ENCODE measurements at places on chromosomes 5 and 9. TPM values are rescaled to one million over a fixed set of nuclear protein-coding genes. Genes with fewer than 3 reads are reported as not detected.
A peak's percentile ranks its signal among the peaks of the same experiment; 100 is the strongest.

- no peak for DNase-seq
These were observed 562.7 kb upstream of the DAP start for GRCh38 chr5:11323761-11324160.

DNA sequence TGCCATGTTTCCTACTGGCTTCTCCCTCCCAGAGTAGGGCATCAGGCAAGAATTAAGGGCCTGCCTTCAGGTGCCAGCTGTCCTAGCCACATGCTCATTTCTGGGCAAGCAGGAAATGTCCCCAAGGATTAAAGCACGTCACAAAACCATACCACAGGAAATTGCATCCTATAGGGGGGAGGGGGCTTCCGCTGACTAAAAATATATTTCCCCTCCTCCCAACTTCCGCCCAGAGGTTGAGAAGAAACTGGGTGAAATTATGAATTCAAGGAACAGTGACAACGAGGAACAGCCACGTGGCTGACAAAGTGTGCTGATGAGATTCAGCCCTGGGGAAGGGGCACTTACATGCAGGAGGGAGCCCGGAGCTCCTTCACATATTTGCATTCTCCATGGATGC lies 4.1 kb downstream of the HBEGF start:
- DNase-seq: peak; percentile 69

GRCh38 chr5:52799358-52799982 lies 11.8 kb downstream of the ITGA1 start:
- peak; percentile 51 for DNase-seq

CNTNAP3B gene
- total RNA-seq: not detected

- DNase-seq: no peak
These were observed 118.1 kb downstream of the TRIO start for GRCh38 chr5:14261235-14261634.

DNA sequence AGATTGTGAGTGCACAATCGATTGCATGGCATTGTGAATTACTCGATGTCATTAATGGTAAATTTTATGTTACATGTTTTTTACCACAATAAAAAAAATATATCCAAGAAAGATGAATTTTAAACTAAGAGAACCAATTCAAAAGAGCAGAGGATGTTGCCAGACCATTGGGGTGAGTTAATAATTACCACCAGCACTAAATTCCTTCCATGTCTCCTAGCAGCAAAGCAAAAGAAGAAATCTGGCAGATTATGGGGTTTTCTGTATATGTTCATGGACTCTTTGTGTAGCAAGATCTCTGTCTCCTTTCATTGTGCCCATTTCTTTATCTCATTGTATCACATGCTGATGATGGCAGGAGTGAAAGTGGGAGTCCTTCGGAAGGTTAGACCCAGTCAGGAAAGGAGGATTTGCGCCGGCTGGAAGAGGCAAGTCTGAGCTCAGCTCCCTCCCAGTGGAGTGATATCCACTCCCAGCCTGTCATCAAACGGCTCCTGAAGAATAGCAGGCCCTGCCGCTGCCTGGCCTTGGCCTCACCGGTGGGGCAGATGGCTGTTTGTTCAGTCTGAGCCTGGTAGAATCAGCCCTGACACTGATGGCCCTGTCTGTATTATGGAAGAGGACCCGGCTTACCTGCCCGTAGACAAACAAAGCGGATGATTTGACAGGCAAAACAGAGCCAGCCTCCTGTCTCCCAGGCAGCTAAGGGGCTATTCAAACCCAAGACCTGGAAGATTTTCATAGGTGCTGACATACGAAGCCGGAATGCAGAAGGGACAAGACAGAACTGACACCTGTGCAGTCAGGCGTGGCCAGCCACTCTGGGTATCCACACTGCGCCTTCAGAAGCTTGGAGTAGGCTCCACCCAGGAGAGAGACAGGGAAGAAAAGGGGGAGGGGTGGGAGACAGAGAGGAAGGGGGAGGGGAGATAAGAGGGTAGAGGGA lies 21.9 kb upstream of the FOXE1 start:
- no peak for DNase-seq

COX7C gene
- total RNA-seq: 487 TPM

- DNase-seq: no peak
These were observed 16.3 kb downstream of the C9orf57 start for GRCh38 chr9:72044095-72044494.

DNA sequence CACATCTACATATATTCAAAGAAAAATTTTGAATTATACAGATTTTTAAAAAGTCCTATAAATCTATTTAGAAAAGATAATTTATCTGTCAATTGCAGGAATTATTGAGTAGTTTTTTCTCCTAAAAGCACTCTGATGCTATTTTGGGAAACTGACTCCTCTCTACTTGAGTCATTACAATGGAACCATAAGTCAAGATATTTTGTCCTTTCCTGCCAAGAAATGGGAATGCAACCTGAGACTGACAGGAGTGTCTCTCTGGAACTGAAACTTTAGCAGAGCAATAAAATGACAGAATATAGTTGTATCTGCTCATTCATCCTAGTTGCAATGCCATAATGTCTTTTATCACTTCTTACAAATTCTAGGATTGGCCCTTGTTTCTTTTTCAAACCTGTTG lies 48.6 kb downstream of the CARTPT start:
- no peak for DNase-seq

MCTP1 gene
- total RNA-seq: not detected

TTC16 gene
- 5.0 TPM for total RNA-seq

SLC34A1 gene
- 2.1 TPM for total RNA-seq

RNF208 gene
- 4.5 TPM for total RNA-seq

RGS7BP gene
- not detected for total RNA-seq

DNA sequence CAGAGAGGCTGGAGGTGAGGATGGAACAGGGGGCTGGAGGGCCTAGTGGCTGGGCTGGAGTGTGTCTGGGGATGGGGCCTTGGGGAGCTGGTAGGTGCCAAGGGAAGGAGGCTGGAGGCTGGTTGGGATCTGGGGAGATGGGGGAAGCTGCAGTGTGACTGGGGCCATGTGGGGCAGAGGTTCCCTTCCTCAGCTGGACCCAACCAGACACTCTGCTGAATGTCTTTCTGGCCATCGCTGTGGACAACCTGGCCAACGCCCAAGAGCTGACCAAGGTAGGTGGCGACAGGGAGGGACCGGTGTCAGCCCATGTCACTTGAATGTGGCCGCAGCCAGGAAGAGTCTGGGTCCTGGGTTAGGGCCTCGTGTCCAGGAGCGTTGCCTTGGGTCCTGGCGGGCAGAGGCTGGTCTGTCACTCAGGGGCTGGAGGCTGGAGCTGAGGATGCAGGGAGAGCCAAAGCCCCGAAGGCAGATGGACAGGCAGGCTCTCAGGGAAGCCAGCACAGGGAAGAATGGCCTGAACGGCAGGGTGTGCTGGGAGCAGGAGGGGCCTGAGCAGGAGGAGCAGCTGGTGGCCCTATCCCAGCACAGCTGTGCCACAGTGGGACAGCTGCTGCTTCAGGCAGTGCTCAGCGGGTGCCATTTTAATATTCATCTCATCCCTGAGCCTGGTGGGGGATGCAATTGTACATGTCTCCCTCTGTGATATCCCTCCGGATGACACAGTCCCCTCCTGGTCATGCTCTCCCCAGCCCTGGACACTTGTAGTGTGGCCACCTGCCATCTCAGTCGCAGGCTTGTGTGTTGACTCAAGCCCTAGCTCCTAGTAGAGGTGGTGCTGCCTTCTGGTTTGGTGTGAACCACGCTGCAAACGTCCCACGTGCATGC lies 132.5 kb downstream of the CACNA1B start:
- no peak for DNase-seq

DNA sequence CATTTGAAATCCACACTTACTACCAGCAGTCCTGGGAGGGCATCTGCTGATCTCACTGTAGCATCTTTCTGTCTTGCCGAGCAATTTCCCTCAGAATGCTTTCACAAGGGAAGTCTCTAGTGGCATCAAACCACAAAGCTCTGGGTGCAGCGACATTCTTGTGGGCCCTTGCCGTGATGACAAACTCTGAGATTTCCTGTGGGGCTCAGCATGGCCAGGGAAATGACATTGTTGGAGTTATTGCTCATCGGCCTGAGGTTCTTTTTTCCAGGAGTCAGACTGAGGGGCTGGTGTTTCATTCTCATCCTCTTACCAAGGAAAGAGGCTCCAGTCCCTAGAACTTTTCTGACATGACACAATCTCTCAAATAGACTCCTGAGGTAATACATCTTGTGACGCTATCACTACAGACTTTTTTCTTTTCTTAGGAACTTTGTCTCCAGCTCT lies 51.4 kb downstream of the PFDN1 start:
- DNase-seq: peak; percentile 81

- DNase-seq: no peak
These were observed 53.7 kb downstream of the SYK start for GRCh38 chr9:90855208-90855902.

ZNF618 gene
- 0.34 TPM for total RNA-seq

- DNase-seq: no peak
These were observed 94.2 kb downstream of the FOXD1 start for GRCh38 chr5:73354406-73354805.

All from activated CD8-positive, alpha-beta T cell treated with anti-CD3 and anti-CD28 coated beads, Interleukin-2, amount 10 ng/mL, durations not matched to agents 7 days and 5 days (primary cell).